ENCODE measurements at places on chromosomes 12 and 14.
A peak's percentile ranks its signal among the peaks of the same experiment; 100 is the strongest.

- no peak for DNase-seq
Observed at GRCh38 chr12:76078748-76079147, 5.7 kb downstream of the NAP1L1 start.

GRCh38 chr12:11777451-11777850, 128.0 kb downstream of the ETV6 start:
- DNase-seq = no peak

DNA sequence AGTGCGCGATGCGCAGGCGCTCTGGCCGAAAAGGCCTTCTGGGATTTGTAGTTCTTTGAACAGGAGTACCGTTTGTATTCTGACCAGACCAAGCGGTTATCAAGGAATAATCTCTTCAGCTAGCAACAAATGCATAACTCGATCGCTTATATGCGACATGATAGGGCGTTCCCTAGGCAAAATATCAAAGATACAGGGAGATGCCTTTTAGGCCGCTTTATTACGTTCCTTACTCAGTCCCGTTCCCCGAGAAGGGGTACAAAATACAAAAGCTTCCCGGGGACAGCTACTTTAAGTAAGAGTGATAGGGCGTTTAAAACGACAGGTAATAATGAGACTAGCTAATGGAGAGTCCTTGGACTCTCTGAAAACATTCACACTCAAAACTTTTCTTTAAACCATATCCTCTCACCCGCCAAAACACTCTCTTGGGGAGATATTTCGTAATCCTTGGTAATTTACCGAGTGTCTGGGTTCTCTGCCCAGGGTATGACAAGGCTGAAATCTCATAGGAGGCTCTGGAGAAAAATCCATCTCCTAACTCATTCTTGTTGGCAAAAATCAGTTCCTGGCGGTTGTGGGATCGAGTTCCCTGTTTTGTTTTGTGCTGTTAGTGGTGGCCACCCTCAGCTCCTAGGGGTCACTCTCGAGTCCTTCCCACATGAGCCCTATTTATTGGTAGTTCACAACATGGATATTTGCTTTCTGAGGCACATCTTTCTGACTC, 412 bp upstream of the SNW1 start:
- DNase-seq = no peak

DNA sequence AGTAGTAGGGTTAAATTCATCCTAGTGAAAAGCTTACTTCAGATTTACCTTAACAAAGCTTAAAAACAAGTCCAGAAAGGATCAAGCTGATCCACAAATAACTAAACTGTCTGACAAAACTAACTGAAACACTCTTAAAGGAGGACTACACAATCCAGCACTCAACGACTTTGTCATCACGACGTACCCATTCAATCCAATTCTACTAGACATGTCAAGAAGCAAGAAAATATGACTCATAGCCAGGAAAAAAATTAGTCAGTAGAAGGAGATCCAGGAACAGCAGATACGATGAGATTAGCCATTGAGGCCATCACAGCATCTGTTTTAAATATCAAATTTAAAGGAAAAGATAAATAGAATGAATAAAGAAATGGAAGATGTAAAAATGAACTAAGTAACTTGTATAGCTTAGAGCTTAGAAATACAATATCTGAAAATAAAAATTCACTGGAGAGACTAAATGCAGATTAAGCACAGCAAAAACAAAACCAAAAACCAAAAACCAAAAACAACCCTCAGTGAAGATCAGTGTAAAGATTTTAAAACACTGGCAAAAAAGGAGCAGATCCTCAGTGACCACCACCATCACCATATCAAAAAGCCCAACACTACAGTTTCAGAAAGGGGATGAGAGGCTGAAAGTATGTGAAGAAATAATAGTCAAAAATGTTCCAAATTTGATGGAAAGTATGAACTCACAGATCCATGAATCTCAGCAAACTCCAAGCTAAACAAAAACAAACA, 95.0 kb upstream of the CCND2 start:
- DNase-seq = no peak

DNA sequence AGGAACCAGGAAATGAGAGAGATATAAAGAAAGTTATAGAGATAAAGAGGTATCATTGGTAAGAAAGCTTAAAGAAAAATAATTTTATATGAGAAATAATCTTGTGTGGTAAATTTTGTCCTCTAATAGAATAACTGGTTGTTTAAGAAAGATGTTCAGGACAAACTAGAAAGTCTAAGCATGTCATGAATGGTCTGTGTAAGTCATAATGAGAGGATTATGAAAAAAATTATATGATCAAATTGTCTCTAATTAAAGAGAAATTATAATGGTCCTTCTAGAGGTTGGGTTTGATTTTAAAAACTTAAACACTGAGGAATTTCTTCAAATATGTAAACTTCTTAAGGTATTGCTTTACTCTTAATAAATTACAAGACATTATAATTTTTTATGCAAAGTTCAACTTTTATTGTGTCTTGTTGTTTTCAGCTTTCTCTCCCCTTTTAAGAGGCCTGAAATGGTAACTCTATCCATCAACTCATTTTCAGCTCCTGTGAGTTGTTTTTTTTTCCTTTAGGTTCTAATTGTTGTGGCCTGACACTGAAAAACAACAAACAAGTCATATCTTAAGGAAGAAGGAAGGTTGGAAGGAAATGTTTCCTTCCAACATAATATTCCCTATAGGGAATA, 88.2 kb upstream of the CNOT2 start:
- DNase-seq = peak; percentile 12

GRCh38 chr12:54009171-54010052, 627 bp downstream of the HOXC8 start:
- DNase-seq = no peak

- DNase-seq = no peak
Observed at GRCh38 chr12:7642876-7643309, 22.8 kb downstream of the APOBEC1 start.

DNA sequence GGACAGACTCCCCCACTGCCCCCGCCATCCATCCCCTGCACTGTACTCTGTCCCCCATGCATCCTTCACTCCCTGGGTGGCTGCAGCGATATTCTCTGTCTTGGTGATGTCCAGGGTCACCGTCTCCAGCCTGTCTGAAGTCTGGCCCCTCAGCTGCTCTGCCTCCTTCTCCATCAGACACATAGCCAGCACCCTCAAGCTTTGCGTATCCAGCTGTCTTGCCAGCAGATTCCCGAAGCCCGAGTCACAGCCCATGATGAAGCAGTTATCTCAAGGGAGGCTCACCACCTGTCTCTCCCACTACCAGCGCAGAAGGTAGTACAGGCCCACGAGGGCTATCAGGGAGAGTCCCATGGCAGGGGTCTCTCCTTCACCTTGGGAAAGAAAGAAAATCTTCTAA, 77.8 kb downstream of the HSD17B6 start:
- DNase-seq = no peak

- DNase-seq = no peak
Observed at GRCh38 chr12:32183650-32184049, 77.0 kb downstream of the BICD1 start.

DNA sequence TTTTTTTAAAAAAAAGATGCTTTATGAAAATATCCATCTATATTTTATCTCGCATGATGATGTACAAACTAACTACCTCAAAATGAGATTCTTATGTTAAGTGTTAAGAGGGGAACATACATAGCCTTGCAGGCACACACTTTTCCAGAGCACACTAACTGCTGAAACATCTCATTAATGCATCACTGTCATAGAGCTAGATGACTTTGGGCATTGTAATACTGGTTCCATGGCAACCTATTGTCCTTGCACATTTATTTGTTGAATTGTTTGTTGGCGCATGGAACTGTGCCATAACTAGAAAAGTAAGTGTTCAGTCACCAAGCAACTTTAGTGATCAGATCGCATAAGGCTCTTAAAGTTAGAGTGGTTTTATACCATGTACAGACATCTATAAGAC, 348.3 kb downstream of the GALC start:
- DNase-seq = no peak

DNA sequence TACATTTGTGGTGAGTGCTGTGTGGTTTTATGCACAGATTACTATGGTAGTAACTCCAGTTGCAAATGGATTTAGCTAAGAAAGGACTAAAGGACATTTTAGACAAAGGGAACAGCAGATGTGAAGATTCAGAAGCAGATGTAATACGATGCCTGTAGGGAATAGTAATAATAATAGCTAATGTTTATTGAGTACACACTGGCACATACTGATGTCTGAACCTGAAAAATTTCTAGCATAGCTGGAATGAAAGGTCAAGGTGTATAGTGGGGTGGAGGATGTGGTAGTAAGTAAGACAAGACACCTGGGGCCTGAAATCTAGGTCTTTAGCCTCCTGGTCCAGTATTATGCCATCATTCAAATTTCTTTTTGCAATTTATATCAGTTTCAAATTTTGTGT, 54.3 kb upstream of the LRTM2 start:
- DNase-seq = no peak

All from neuronal stem cell (in vitro differentiated cells).